Activated CD4-positive, CD25-positive, alpha-beta regulatory T cell (primary cell): ENCODE measurements at places on chromosomes 3 and 15.

GRCh38 chr3:8845641-8846040, 76.2 kb upstream of the OXTR start:
- DNase-seq = no peak

GRCh38 chr3:154126651-154127050, 5.5 kb downstream of the ARHGEF26 start:
- DNase-seq = no peak

- no peak for DNase-seq
Observed at GRCh38 chr3:149018247-149018646, 26.9 kb downstream of the GYG1 start.

GRCh38 chr3:56976651-56977560, 83.6 kb upstream of the SPATA12 start:
- DNase-seq = no peak

DNA sequence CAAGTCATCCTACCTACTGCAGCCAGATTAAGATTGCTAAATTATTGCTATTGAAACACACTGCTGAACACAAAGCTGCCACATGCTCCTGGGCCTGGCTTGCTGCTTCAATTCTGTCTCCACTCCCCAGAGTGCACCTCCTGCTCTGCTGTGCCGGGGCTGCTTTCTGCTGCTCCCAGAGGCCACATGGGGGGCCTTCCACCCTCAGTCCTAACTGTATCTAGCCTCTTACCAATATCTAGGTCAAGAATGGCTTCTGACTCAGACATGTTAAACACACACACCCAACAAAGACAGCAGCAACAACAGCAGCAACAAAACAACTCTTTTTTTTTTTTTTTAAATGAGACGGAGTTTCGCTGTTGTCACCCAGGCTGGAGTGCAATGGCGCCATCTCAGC, 33.0 kb downstream of the MYZAP start:
- no peak for DNase-seq

DNA sequence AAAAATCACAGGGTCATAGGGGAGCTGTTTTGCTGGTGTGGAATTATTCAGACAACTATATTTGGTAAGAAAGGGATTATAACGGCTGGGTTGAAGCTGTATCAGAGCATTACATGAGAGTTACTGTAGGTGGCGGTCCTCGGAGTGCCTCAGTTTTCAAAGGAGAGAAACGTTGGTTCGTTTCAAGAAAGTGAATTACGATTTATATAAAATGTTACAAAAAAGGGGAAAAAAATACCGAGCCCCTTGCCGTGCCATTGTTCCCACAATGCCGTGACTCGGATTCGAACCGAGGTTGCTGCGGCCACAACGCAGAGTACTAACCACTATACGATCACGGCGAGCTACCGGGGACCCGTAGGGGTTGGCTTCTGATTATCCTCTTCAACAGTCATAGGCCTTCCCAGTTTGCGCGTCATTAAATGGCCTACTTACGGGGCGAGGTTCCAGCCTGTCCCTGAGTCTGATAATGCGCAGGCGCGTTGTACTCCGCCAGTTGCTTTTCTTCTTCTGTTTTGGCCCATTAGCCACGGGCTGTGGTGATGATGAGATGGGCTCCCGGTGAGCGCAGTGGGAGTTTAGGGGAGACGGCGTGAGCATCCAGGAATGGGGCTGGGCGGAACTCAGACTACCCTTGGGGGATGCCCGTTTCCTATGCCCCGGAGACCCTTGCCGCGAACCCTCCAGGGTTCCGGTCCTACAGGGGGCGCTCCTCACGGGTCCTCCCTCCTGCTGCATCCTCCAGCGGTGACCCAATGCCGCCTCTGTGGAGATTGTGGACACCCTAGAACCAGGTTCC, 10.8 kb upstream of the SHF start:
- peak; percentile 89 for DNase-seq

DNA sequence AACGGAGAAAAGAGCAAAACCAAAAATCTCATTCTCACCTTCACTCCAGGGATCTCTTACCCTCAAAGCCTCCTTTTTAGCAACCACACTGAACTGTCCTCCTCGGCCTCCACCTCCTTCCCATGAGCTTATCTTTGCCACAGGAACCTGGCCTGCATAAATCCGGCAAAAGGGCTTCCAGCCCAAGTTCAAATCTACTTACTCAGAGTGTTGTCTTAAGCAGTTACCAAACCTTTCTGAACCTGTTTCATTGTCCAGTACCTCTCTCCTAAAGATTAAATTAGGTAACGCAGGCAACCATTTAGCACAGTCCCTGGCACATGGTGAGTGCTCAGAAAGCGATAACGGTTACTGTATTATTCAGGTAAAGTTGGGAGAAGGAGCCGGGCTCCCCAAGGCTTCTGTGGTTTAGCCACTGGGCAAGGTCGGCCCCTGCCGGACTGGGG, 777 bp downstream of the CIB1 start:
- DNase-seq = no peak

DNA sequence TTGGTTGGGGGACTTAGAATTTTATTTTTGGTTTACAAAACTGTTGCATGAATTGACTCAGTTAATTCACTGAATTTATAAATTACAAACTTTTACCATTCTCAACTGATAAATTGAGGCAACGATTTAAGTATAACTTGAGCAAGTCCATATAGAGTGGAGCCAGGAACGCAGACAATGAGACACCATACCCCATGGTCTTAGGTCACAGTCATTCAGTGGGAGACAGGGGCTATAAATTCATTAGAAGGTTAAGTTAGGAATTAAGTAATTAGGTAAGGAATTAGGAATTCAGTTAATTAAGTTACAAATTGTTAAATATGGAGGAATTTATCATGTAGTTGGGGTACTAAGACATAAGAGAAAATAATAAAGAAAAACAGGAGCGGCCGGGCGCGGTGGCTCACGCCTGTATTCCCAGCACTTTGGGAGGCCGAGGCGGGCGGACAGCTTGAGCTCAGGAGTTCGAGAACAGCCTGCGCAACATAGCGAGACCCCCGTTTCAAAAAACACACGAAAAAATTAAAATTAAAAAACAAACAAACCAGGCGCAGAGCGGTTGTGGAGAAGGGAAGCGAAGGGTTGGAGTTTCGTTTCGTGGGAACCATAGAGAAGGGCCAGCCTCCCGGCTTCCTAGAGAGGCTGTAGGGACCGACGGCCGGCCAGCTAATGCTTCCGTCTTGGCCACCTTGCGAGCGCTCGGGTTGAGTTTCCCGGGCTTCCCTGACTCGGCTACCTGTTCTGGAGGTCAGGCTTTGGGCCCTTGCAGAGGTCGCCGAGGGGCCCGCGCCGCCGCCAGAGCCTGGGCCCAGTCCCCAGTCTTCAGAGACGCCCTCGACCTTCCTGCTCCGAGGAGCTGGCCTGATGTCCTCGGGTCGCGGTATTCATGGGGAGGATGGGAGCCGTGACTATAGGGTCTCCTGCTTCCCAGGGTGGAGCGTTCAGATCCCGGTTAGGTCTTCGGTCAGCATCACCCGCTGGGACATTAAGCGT, at the start of gene ZNF619:
Gene ZNF619, plus strand, starts transcription at position 645 of the 993 bp plus-strand sequence. CDS start 858 bp downstream, outside the sequence.
- peak; percentile 13 for DNase-seq
